ENCODE measurements at places on chromosomes 7 and 10. TPM values are rescaled to one million over a fixed set of nuclear protein-coding genes. Genes with fewer than 3 reads are reported as not detected.
A peak's percentile ranks its signal among the peaks of the same experiment; 100 is the strongest.

- H3K27me3 ChIP-seq, result peaks cover 32% of the 10 kb centered on the region
- H3K4me3 ChIP-seq, result no peak overlapping the region
- H3K36me3 ChIP-seq, result no peaks in the 10 kb centered on the region
- DNase-seq, result no peak
- H3K4me1 ChIP-seq, result no peaks in the 10 kb centered on the region
Observed at GRCh38 chr7:158567153-158567603, 20.4 kb downstream of the PTPRN2 start.

- no peaks in the 10 kb centered on the region for H3K27me3 ChIP-seq
- no peak overlapping the region for H3K27ac ChIP-seq
- no peaks in the 10 kb centered on the region for H3K4me1 ChIP-seq
- DNase-seq, result no peak
- H3K36me3 ChIP-seq, result no peaks in the 10 kb centered on the region
Observed at GRCh38 chr10:2456834-2457233, 610.5 kb upstream of the PFKP start.

DNA sequence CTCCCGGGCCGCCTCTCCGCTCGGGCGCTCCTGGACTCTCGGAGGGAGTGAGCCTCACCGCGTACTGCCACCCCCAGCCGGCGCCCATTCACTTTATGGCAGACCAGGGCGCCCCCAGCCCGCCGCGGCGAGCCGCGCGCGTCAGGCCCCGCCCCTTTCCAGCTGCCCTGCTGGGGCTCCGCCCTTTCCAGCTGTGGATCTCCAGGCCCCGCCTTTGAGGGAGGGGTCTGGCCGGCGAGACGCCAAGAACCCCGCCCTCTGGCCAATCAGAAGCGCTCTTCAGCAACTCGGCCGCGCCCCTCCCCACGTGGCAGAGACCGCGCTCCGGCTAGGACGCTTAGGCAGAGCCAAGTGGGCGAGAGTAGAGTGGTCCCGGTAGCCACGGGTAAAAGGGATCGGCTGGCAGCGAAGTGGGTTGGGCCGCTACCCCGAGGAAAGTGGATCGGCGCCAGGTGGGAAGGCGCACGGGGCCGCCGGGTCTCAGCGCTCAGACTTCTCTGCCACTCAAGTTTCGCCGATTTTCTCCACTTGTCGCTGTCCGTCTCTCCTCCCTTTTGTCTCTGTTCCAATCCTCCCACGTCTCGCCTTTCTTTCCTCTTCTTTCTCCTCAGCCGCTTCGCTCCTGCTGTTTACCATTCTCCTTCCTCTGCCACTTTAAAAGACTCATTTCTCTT lies at the start of gene PITX3:
PITX3 (minus strand) TSS at position 69 of the 674 bp plus-strand sequence. CDS start 9,432 bp downstream, outside the sequence.
- peak; percentile 95 for DNase-seq
- peaks cover 24% of the 10 kb centered on the region for H3K4me1 ChIP-seq
- H3K36me3 ChIP-seq, result peaks cover 4% of the 10 kb centered on the region
- H3K27ac ChIP-seq, result no peak within 1 kb of the TSS
- peaks cover 19% of the 10 kb centered on the region for H3K27me3 ChIP-seq

DNA sequence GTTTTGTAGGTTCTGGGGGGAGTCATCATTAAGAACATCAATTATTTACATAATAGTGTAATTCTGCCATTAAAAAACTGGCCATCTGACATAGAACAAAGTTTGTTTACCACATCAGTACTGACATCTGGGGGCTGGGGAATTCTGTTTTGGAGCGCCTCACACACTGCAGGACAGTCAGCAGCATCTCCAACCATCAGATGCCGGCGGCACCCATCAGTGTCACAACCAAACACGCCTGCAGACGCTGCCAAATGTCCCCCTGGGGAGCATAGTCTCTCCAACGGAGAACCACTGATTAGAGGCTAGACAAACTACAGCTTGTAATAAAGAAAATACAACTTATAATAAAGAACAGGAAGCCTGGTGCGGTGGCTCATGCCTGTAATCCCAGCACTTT lies 26.0 kb downstream of the GNA12 start:
- H3K4me1 ChIP-seq, result peaks cover 32% of the 10 kb centered on the region
- H3K4me3 ChIP-seq, result no peak overlapping the region
- H3K36me3 ChIP-seq, result peaks cover 5% of the 10 kb centered on the region
- H3K27ac ChIP-seq, result no peak overlapping the region
- H3K27me3 ChIP-seq, result no peaks in the 10 kb centered on the region
- DNase-seq, result no peak

GRCh38 chr7:81469869-81470723 lies 299.8 kb downstream of the HGF start:
- no peaks in the 10 kb centered on the region for H3K36me3 ChIP-seq
- DNase-seq, result peak; percentile 29
- H3K4me3 ChIP-seq, result no peak overlapping the region
- H3K27me3 ChIP-seq, result no peaks in the 10 kb centered on the region
- H3K27ac ChIP-seq, result no peak overlapping the region

GRCh38 chr7:48931481-48931880 lies 7.1 kb downstream of the CDC14C start:
- H3K27me3 ChIP-seq, result no peaks in the 10 kb centered on the region
- no peaks in the 10 kb centered on the region for H3K4me1 ChIP-seq
- H3K36me3 ChIP-seq, result no peaks in the 10 kb centered on the region
- DNase-seq, result no peak

DNA sequence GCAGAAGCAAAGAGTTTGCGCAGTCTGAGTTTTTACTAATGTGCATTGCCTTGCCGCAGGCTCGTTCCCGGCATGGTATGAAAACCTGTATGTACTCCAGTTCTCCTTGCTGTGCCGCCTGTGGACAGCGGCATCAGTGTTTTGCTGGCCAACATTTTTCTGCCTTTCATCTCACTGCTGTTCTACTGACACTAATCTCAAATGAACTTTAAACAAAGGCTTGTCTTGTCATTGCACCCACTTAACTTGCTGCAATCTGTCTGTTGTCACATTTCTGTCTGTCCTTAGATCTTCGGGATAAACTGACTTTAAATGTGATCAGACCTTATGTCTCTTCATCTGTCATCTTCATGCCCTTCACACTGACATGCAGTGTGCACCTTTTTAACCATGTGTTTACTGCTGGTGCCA lies 71.7 kb upstream of the ZNRF2 start:
- H3K4me1 ChIP-seq, result no peaks in the 10 kb centered on the region
- H3K36me3 ChIP-seq, result no peaks in the 10 kb centered on the region
- H3K27me3 ChIP-seq, result peaks cover 7% of the 10 kb centered on the region
- no peak overlapping the region for H3K27ac ChIP-seq
- no peak for DNase-seq

GRCh38 chr10:3195726-3196125 lies 23.1 kb upstream of the PITRM1 start:
- H3K4me3 ChIP-seq, result no peak overlapping the region
- no peak for DNase-seq
- no peak overlapping the region for H3K27ac ChIP-seq
- peaks cover 11% of the 10 kb centered on the region for H3K4me1 ChIP-seq

- H3K36me3 ChIP-seq, result no peaks in the 10 kb centered on the region
- H3K4me3 ChIP-seq, result no peak overlapping the region
- H3K27me3 ChIP-seq, result no peaks in the 10 kb centered on the region
Observed at GRCh38 chr10:3532644-3533043, 252.4 kb downstream of the KLF6 start.

- no peaks in the 10 kb centered on the region for H3K27me3 ChIP-seq
- H3K4me3 ChIP-seq, result no peak overlapping the region
- no peak for DNase-seq
- H3K27ac ChIP-seq, result no peak overlapping the region
- H3K4me1 ChIP-seq, result no peaks in the 10 kb centered on the region
Observed at GRCh38 chr10:80602881-80603280, 65.2 kb downstream of the SH2D4B start.

Gene CFTR
- total RNA-seq, result not detected

Gene CLCN1
- total RNA-seq, result 0.17 TPM

Gene PODXL
- total RNA-seq, result 1.3 TPM

Gene PRLHR
- total RNA-seq, result not detected

Gene HMX2
- total RNA-seq, result 0.31 TPM

Measured in activated CD4-positive, alpha-beta memory T cell treated with anti-CD3 and anti-CD28 coated beads for 36 hours (primary cell).